NCI-H1436 (cell line): ENCODE measurements at places on chromosomes 7 and 10.
A peak's percentile ranks its signal among the peaks of the same experiment; 100 is the strongest.

DNA sequence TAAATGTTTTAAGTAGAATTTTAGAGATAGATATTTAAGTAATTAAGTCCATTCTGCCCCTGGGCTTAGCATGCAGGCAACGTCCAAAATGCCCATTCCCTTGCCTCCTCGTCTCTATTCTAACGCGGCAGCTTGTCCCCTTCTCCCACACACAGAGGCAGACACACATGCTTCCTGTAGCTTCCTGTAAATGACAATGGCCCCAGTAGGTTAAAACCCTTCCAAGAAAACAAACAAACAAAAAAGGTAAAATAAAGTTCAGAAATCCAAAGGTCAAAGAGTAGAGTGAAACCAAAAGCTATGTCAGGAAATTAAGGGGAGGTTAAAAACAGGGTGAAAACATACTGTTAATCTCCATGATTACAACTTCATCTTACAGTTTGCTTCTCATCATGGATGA is 857.6 kb downstream of the GATA3 start:
- DNase-seq = no peak

GRCh38 chr7:116598278-116598677 is 73.4 kb downstream of the CAV1 start:
- DNase-seq = no peak

DNA sequence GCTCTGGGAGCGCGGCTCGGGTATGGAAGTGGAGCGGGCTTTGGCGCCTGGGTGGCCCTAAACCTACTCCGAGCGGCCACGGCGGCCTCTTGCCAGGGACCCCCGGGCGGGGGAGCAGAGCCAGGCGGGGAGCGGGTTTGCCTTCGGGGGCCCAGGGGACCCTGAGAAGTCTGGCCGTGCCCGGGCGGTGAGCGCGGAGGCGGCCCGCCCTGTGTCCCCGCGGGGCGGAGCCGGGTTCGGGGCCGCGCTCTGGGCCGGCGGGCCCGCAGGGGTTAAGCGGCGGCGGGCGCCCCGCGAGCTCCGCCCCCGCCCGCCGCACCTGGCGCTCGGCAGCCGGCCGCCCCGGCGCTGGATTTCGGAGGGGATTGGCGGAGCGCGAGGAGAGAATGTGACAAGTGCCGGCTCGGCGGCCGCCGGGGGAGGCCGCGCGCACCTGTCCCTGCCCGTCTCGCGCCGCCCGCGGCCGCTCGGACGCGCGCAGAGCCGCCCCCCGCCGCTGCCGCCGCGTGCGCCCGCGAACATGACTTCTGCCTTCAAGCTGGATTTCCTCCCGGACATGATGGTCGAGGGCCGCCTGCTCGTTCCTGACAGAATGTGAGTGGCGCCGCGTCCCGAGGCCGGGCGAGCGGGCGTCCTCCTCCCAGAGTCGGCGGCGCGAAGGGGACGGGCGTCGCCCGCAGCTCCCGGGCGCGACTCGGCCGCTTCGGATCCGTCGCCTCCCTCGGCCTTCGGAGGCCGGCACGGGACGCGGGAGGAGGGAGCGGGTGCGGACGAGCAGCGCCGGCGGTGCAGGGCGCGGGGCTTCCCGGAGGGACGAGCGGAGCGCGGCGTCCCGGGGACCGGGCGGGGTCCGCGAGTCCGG is at the start of gene CELF2:
CELF2 (plus strand) TSS at position 303 of the 862 bp plus-strand sequence; CDS start at position 521, 218 bp downstream.
- DNase-seq = peak; percentile 24

DNA sequence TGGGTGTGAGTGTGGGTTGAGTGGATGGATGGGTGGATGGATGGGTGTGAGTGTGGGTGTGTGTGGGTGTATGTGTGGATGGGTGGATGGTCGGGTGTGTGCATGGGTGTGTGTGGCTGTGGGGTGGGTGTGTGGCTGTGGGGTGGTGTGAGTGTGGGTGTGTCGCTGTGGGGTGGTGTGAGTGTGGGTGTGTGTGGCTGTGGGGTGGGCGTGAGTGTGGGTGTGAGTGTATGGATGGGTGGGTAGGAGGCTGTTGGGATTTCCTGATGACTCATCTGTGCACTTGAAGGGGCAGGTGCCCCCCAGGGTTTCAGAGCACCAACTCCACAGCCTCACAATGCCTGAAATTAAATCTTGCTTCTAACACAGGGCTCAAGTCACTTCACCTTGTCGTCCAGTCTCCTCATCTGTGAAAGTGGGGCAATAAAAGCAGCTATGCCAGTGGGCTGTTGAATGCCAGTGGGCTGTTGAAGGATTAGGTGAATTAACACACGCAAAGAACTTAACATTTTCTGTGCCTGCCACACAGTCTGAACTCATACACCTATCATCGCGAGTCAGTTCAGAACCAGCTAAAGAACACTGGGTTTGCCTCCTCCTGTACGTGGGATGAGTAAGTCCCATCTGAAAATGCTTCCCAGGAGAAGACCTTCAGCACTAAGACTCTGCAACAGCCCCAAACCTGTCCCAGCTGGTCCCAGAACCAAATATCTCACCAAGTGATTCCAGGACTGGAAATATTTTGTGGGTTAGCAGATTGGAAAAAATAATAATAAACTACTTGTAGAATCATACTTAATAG is 32.0 kb downstream of the SFMBT2 start:
- no peak for DNase-seq

DNA sequence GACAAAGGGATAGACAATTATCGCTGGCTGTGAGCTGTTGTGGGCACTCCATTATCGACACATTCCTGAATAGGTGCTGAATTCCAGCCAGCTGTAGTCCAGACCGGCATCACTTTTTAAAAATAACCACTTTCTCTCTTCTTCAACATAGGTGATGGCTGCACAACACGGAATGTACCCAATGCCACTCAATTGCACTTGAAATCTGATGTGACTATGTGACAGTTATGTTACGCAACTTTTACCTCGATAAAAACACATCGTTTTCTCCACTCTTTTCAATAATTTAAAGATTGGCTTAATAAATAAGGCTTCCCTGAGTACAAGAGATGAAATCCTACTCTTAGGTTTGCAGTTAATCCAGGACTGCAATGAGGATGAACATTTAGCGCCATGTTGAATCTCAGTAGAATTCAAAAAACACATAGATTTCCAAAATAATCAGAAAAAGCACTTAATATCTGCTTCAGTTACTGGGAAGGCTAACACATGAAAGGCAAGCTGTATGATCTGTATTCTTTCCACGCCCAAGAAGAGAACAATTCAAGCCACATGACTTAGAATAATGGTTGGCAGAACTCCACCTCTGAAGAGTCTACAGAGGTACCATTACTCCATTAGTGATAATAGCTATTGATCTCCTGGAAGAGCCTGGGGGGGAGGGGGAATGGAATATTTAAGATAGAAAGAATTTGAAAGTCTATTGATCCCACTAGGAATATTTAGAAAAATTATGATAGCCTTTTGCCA is 3.6 kb downstream of the YWHAG start:
- DNase-seq = no peak

- DNase-seq = no peak
Observed at GRCh38 chr7:45865594-45866410, 7.1 kb downstream of the CCDC201 start.

GRCh38 chr10:117165538-117166417 is 27.7 kb upstream of the VAX1 start:
- peak; percentile 76 for DNase-seq

GRCh38 chr10:106519376-106520030 is 645.0 kb downstream of the SORCS1 start:
- DNase-seq = no peak

GRCh38 chr7:92705831-92706230 is 115.6 kb upstream of the FAM133B start:
- DNase-seq = no peak

DNA sequence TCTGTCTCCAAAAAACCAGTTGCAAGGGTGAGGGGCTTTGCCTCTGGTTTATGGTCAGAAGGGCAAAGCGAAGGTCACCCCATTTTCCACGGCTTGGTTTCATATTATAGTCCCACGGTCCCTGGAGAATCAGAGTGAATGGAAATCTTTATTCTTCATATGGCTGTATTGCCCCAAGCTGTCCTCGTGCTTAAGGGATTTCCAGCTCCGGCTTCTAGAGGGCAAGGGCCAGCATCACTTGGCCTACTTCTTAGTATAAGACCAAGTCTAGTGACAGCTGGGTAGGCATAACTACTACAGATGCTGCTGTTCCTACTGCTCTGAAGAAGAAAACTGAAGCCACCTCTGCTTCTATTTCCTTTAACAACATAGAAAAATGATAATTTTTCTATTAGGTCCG is 63.2 kb downstream of the PARP12 start:
- no peak for DNase-seq

DNA sequence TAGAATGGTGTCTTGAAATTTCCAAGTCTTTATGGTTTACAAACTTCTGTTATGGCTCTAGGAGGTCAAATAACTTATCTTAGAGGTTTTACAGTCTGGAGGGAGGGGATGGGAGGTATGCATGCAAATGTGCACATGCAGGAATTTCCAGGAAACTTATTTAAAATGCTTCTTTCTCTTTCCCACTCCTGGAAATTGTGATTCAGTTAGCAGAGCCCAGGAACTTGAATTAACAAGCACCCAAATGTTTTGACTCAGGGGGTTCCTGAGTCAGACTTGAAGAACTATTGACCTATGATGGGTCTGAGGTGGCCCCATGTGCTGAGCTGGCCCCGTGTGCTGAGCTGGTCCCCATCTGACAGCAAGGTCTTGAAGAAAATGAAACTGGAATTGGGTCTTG is 669.4 kb downstream of the INHBA start:
- no peak for DNase-seq

- DNase-seq = no peak
Observed at GRCh38 chr10:37269554-37270256, 144.3 kb downstream of the ANKRD30A start.
